ENCODE measurements at places on chromosomes 16 and 17.

DNA sequence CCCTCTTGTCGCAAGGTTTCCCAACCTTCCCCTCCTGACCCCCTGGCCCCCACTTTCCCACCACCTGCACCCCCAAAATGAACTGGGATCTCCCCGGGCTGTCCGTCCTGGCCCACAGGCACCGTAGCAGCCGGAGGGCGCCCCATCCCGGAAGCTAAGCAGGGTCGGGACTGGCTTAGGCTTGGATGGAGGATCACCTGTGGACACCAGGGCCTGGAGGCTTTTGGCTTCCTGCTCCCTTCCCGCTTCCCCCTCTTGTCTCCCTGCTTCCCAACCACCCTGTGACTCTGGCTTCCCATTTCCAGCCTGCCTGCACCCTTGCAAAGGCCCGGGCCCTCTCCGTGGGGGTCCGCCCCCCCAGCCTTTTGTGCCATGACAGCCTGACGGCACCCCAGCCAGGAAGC, 2291.3 kb downstream of the TP53TG3F start:
- DNase-seq = no peak

DNA sequence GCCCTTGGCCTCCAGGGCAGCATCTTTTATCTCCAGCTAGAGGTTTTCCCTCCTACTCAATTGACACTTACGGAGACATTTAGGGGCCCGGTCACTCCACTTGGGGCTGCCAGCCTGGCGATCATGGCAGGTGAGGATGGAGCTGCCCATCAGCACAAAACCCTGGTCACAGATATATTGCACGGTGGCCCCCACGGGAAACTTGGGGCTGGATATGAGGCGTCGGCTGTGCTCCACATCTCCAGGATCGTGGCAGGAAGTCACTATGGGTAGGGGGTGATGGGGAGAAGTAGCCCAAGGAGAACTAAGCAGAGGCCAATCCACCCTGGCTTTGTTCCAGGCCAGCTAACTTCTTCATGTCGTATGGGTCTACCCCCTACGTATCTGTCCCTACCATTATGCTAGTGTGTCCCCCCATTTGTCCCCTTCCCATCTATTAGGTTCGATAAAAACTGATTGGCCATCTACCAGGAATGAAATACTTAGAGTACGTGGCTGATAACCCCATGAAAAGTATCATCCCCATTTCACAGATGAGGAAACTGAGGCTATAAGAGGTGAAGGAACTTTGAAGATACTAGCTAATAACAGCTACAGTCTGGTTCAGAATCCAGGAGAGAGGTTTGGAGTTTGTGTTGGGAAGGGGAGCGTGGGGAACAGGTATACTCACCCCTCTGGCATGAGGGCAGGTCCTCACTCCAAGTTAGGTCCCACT, 6.1 kb upstream of the PHF12 start:
- no peak for DNase-seq

- DNase-seq = no peak
Observed at GRCh38 chr16:1825864-1826690, 548 bp downstream of the HAGH start.

DNA sequence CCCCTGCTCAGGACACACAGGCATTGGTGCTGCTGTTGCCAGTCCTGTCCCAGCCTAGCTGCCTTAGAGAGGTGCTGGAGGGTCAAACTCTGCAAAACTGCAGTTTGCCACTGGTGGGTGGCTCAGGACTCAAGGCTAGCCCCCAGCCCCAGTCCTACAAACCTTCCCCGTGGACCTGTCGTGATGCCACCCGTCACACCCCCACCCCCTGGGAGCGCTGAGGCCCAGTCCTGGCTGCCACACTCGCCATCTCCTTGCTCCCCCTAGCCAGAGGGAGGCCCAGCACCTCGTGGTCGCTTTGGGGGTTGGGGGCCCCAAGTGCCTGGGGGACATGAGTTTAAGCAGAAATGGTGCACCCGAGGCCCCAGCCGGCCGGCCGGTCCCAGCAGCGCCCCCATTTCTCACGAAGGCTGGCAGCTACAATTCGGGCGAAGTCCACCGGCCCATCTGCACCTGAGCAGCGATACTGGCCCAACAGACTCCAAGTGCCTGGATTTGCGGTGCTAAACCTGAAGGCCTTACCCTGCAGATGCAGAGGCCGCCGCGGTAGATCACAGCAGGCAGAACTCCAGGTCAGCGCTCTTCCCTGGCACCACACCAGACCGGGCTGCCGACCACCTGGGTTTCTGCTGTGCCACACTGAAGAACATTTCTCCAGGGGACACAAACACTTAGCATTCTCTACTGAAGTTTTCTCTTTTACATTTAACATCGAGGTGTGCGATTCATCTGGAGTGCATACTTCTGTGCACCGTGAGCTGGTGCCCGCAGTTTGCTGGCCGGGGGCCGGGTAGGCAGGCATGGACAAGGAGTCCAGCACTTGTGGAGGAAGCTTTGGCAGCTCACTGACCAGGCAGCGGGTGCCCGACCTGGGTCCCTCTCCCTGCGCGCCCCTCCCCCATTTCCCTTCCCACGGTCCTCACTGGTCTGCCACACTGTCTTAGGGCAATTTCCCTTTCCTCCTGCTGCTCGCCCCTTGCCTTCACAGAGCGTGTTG, 130.0 kb downstream of the KCNJ12 start:
- DNase-seq = no peak

DNA sequence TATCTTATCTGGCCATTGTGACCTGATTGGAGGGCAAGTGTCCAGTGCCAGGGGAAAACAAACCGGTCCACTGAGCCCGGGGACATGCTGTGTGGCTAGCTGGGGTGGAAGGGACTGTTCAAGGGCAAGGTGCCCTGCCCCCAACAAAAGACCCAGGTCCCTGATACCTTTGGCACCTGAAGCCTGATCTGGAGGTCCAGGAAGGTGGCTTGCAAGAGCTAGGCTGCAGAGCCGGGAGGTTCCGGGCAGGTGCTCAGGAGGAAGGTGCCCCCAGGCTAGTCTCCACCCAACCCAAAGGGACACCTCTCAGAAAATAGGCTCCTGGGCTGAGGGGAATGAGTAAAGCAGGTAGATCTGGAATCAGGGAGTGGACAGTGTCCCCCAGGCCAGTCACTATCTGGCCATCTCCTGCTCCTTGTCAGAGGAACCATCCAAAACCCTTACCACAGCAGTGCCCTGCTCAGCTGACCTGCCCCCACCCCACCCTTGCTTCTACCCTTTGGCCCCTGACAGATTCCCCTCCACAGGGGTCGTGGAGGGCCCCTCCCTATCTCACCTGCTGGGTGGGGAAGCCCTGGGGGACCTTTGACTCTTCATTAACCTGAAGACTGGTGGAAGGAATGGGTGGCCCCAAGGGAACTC, 6.2 kb downstream of the NAT9 start:
- DNase-seq = no peak

- no peak for DNase-seq
Observed at GRCh38 chr17:77749321-77749751, 209.2 kb upstream of the TNRC6C start.

Measured in NCI-H526 treated with DMSO at 0.1 percent for 48 hours (cell line).